ENCODE measurements at places on chromosomes 11 and 22.

DNA sequence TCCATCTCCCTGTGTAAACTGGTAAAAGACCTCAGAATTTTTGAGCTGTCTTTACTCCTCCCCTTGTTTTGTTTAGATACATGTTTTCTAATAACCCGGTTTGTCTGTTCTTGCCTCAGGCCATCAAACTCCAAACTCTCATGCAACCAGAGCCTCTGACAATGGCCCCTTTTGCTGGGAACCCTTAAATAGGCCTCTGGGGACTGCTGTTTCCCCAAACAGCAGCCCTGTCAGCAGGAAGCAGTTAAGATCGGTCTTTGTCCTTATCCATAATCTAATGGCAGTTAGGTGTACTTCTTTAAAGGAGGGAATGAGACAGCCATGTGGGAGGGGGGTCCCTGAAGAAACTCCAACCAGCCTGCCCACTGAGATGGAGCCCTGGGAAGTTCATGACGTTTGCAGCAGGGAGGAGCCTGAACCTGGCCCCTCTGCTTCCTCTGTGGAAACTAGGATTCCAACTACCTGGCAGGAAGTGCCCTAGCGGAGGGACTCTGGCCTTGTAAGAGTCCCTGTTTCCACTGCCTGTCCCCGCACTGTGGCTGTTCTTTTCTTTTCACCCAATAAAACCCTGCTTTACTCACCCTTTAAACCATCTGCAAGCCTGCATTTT, 1354.4 kb downstream of the LRRC4C start:
- DNase-seq, result no peak

- no peak for DNase-seq
Observed at GRCh38 chr22:47842119-47842518, 1079.7 kb downstream of the TBC1D22A start.

DNA sequence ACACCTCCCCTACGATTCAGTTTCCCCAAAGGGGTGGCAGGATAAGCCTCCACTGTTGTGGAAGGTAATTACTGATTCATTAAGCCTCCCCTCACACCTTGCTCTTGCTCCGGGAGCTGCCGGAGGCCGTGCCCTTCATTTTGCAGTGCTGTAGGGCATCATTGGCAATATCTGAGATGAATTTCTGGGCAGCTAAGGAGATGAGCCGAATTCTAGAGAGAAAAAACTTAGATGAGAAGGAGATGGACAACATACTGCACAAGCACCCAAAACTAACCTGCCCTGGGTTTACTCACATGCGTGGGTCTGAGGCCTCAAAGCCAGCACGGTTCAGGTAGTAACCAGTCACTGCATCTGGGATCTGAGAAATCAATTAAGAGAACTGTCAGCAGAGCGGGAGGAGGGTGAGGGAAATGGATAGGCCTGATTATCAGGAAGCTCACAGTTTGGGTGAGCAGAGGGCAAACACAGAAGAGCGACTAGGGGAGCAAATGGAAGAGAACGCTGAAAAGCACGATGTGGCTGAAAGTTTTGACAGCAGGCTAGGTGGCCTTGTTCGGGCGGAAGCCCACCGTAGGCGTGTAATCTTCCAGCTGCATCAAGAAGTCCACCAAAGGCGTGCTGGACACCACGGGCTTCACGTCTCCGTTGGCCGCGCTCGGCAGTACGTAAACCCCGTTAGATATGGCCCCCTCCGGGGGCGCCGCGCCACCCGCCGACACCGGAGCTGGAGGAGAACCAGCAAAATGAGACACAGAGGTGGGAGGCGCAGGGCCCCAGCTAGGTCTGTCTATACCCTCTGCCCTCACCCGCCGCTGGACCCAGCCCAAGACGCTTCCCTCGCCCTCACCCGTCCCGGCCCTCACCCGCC, 689 bp downstream of the TAF10 start:
- DNase-seq, result no peak

GRCh38 chr11:107711861-107712755, at the start of gene SLN:
TSS of gene SLN (minus strand) at chr11:107712056.
- no peak for DNase-seq

- no peak for DNase-seq
Observed at GRCh38 chr11:73939096-73939495, 11.7 kb upstream of the DNAJB13 start.

- no peak for DNase-seq
Observed at GRCh38 chr11:60065801-60066200, 9.3 kb downstream of the MS4A3 start.

DNA sequence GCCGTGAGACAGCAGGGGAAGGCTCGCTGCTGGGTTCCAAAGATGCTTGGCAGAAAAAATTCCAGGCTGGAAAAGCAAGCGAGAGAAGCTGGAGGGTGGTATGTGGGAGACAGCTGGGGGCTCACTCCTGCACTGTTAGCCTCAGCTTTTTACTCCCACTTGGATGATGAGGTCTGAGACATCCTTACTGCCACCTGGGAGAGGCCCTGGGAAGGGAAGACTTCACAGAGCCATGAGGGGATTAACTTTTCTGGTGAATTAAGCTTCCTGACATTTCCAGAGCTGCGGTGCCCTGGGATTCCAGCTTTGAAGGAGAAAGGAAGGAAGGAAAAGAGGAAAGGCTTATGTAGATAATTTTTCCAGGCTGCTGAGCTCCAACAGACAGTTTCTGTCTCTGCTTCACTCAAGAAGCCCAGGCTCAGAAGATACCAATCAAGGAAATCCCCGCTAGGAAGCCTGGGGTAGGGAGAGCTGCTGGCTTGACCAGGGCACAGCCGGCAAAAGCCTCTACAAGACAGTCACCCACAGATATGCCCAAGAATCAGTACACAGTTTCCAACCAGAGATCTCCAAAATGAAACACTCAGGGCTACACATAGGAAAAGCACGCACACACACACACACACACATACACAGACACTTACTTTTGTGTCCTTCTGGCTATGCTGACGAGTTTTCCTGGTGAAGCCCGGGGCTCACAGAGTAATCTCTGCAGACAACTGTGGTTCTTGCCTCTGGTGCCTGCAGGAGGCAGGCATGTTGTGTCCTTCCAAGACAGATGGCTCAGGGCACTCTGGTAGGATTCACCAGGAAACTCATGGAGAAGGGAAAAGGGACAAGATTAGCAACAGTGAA, 907 bp downstream of the MCHR1 start:
- DNase-seq, result no peak

DNA sequence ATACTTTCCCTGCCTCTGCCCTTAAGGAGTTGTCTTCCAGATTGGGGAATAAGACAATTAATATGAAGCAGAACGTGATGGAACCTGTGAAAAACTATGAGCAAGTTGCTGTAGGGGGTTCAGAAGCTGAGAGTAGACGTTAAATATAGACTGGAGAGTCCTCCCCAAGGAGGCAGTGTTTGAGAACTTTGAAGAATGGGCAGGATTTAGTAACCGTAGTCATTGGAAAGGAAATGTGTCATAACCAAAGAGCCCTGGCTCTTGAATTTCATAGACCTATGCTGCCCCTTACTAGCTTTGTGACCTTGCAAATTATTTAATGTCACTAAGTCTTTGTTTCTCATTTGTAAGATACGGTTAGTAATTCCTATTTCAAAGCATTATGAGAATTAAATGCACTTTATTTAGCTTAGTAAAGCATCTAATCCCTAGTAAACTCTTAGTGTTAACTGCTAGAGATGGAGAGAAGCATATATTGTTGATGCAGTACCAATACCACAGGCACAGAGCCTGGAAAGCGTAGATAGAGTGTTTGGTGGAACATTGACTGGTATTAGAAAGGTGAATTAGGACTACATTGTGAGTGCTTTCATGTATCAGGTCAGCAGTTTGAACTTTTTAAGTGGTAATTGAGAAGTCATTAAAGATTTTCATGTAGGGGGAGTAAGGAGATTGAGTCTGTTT, 54.1 kb downstream of the MCAM start:
- no peak for DNase-seq

DNA sequence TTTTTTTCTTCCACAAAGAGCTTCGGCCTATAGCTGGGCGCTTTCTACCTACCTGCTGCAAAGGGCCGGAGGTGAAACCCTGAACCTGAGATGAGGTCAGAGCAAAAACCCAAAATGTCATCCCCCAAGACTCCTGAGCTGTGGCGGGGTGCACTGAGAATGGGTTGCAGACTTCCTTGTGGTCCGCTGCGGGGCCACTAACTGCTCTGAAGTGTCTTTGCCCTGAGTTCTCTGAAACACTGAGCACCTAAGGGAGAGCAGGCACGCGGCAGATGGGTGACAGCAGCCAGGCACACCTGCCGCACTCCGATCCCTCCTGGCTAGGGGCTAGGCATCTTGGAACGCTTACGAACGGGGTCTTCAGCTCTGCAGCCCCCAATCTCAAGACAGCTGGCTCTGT, 29.3 kb downstream of the RASD2 start:
- DNase-seq, result no peak

GRCh38 chr11:66561178-66561974, 7.0 kb downstream of the CTSF start:
- no peak for DNase-seq
